ENCODE measurements at places on chromosomes 3 and 15.
A peak's percentile ranks its signal among the peaks of the same experiment; 100 is the strongest.

GRCh38 chr15:72592676-72593075 lies 61.8 kb upstream of the GOLGA6B start:
- DNase-seq = no peak

DNA sequence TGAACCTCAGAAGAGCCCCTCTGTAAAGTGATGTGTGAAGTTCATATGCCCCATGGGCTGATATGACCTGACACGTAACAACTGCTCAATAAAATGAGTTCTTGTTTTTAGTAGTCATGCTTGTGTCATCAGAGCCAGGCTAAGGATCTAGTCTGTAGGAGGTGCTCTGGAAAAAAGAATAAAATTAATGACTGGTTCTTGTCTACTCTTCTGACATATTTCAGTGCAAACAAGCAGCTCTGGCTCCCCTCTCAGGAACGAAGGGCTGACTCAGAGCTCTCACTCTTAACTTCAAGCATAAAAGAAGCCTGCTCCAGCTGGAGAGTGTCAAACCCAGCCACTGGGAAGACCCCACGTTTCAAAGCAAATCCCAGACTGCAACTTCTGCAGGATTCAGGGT lies 77.0 kb downstream of the LRIG1 start:
- DNase-seq = peak; percentile 70

- no peak for DNase-seq
Observed at GRCh38 chr3:15934389-15935195, 136.8 kb upstream of the ANKRD28 start.

- DNase-seq = peak; percentile 48
Observed at GRCh38 chr3:148229107-148229506, 468.6 kb upstream of the AGTR1 start.

GRCh38 chr3:160797356-160797755 lies 41.3 kb downstream of the PPM1L start:
- DNase-seq = no peak

DNA sequence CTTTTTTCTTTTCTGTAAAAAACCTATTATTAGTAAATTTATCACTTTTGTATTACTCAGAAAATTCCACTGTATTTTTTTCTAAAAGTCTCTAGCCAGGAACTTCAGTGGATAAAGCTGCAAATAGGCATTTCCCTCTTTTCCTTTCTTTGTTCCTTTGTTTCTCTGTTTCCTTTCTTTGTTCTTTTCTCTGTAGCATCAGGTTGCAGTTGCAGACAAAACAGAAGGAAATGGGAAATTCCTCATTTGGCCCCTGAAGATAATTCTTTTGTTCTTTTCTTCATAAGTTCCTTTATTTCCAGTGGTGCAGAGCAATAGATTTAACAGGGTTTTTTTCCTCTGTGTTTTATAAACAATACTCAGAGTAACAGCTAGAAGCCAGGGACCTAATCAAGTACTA lies 416.5 kb downstream of the TBL1XR1 start:
- no peak for DNase-seq

- DNase-seq = peak; percentile 85
Observed at GRCh38 chr3:13072239-13072599, 1.0 kb downstream of the IQSEC1 start.

- no peak for DNase-seq
Observed at GRCh38 chr3:32469151-32469874, 33.3 kb downstream of the CMTM6 start.

DNA sequence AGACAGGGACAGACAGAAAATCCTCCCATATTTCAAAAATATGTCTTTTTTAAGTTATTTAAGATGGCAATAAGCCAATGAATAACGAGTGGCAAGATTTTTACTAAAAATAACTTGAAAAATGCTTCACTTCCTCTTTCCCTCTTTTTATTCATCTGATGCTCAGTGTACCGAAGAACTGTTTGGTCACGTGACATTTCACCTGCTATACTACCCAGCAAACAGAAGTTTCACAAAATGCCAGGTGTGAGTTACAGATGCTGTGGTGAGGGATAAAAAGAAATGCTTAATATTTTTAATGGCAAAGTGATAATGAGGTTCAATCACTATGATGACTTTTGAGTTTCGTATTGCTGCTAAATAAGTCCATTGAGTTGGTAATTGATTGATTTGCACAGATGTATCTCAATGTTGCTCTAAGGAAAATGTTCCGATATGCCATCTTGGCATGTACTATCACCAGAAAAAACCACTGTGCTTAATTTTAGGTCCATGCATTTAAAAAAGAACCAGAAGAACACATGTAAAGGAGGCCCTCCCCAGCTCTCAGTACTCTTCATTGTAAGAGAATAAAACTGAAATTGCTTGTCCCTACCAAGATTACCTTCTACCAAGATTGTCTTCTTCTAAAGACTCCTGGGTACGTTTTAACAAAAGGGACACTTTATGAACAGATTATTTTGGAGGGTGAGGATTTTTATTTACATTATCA lies 26.0 kb upstream of the SEC62 start:
- no peak for DNase-seq

DNA sequence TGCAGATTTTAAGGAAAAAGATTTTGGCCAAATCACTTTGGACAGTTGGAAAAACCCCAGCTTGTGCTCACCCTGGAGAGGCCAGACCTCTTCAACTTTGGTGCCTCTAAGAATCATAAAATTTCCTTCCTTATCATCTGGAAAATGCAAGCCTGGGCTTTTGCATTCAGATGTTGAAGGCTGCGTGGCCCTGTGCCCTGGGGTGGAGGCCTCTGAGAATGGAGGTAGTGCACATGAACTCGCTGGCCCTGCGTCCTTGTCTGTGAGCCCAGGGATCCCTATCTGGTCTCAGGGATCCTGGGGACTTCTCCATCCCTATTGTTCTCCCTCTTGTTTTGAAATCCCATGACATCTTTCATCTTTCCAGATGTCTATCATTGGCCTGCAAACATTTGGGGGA lies 64.6 kb upstream of the ARNT2 start:
- DNase-seq = no peak

DNA sequence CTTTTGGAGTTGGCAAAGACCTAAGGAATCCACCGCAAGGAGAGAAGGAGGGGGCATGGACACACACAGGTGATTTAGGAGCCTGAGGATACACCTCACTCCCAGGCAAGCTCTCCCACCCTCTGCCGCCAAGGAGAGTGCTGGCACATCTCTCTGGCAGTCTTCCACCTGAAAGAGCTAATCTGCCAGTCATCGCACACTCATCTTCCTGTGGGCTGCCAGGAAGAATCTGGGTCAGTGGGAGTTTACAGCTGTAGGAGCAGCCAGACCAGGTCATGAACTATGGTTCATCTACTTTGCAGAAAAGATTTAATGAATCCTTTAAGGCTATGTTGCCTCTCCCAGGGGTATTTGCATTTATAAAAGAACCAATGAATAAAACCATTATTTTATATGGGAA lies 170.6 kb upstream of the TSC22D2 start:
- DNase-seq = peak; percentile 74

DNA sequence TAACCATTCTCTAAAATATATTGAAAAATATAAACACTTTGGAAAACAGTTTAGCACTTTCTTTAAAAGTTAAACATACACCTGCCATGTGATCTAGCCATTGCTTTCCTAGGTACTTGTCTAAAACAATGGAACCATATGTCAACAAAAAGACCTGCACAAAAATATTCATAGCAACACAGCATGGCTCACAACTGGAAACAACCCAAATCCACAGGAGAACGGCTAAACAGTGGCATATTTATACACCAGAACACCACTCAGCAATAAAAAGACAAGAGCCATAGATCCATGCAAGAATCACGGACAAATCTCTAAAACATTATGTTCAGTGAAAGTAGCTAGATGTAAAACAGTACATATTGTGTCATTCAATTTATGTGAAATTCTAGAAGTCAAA lies 221.3 kb upstream of the UBE2E2 start:
- no peak for DNase-seq

DNA sequence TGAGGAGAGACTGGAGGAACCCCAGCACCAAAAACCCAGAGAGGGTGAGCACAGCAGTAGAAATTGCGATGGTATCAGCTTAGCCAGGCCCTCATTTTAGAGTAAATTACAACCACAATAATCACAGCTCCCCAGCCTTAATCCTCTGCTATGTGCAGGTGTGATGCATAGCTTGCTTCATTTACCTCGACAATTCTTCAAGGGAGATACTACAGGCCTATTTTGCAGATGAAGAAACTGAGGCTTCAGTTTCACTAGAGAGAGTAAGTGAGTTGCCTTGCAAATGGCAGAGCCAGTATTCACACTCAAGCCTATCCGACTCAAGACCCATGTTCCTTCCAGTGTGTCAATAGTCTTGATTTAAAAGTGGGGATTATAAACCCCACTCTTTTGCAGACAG lies 33.4 kb downstream of the LSM3 start:
- no peak for DNase-seq

DNA sequence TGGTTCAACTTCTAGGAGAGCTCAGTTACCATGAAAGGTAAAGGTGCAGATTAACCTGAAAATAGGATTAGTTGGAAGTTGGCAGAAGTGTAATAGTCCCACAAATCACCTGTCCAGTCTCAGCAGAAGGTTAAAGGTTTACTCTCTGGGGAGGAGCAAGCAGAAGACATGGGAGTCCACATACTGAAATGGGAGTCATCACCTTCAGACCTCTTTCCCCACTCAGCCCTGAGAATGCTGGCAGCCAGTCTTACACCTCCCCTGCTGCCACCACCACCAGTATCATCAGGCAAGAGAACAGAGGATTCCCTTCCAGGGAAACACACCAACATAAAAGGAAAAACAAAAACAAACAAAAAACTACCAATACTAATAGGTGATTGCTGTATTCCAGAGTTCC lies 13.8 kb upstream of the PLA2G4D start:
- DNase-seq = no peak

- DNase-seq = no peak
Observed at GRCh38 chr3:183114384-183115178, 15.3 kb upstream of the MCCC1 start.

GRCh38 chr3:150346266-150346665 lies 61.8 kb upstream of the TSC22D2 start:
- DNase-seq = no peak

GRCh38 chr3:123258811-123259420 lies 57.2 kb downstream of the SEC22A start:
- DNase-seq = peak; percentile 72

DNA sequence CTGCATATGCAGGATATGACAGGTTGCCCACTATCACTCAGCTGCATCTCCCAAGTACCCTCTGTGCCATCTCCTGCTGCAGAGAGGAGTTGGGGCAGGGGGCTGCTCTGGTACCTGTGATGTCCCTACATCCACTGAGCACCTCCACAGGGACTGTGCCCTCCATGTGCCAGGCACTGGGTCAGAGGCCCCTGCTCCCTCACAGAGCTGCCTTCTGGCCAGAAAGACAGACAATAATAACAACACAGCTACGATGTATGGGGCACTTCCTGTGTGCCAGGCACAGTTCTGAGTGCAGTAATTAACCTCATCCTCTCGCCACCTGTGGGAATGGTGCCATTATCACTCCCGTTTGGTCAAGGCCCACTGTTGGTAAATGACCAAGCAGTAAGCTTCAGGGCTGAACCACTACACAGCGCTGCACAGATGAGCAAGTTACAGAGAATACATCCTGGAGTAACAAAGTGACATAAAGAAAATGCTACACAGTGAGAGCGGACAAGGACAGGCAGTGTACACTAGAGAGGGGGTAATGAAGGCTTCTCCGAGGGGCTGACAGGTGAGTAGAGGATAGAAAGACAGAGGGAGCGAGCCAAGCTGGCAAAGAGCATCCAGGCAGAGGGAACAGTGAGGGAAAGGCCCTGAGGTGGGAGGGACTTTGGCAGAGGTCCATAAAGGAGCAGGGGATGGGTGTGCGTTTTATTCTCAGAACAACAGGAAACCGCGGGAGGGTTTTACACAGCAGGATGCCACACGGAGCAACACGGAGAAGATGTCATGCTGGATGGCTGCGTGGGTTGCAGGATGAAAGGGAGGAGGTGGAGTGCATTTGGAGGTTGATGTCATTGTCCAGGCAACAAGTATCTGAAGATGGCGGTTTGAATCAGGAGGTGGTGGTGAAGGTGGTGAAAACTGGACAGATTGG lies 13.6 kb downstream of the WNT7A start:
- DNase-seq = no peak

DNA sequence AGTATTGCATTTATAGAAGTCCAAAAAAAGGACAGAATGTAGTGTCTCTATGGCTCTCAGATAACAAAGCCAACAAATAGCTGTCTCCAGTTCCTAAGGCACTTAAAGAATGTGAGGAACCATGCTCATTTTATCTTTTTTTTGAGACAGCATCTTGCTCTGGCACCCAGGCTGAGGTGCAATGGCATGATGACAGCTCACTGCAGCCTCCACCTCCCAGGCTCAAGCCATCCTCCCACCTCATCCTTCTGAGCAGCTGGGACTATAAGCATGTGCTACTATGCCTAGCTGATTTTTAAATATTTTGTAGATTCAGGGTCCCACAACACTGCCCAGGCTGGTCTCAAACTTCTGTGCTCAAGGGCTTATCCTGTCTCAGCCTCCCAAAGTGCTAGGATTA lies 16.1 kb downstream of the ISY1 start:
- DNase-seq = no peak

DNA sequence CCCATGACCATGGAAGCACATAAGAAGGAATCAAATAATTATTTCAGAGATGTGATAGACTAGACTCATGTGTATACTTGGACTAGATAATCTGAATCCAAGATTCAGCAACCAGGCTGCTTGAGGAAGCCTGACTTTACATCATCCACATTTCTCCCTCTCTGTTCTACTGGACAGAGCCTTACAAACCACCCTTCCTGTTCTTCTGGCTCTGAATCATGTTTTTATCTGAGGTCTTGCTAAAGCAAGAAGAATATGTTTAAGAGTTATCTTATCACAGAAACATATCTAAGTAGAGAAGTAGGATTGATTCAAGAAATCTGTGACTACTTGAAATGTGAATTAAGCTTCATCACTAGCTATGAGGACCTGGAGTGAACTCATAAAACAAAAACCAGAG lies 71.1 kb upstream of the SLC24A5 start:
- DNase-seq = no peak

GRCh38 chr15:55499151-55499550 lies 8.9 kb downstream of the DNAAF4 start:
- DNase-seq = no peak

DNA sequence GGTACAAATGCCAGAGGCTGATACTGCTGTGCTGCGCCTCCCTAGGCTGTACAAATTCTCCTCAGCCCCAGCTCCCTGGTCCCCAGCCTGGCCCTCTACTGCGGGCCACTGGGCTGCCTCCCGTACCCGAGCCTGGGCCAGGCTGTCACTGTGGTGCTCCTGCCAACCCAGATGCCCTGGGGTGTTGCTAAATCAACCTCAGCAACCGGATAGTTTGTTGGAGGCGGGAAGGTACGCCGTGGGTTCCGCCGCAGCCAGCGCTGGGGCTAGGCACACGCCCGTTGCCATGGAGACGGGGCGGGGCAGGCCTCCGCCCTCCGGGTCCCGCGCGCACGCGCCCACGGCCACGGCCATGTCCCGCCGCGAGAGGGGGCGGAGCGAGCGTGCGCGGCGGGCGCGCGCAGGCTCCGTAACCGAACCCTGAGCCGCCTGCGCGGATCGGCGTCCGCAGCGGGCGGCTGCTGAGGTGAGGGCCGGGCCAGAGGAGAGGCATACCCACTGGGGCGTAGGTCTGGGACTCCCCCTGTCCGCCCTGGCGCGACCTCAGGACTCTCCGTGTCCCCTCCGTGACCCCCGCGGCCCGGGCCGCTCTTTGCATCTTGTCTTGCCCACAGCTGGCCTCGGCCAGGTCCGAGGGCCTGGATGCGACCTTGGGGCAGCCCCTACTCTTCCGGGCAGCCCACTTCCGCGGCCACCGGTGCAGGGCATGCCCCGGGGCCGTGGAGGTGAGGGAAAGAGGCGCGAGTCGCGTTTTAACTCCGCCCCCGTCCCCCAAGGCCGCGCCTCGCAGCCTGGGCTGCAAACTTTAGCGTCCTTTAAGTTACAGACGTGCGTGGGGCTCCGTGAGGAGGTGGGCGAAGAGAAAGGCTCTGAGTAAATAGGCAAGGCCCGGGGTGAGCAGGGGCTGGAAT lies at the start of gene TEX264:
Gene TEX264, plus strand, starts transcription at position 430 of the 911 bp plus-strand sequence. CDS start 3,053 bp downstream, outside the sequence.
- peak; percentile 94 for DNase-seq

All from astrocyte of the hippocampus (primary cell).